ENCODE measurements at places on chromosomes 5 and 9.
A peak's percentile ranks its signal among the peaks of the same experiment; 100 is the strongest.

DNA sequence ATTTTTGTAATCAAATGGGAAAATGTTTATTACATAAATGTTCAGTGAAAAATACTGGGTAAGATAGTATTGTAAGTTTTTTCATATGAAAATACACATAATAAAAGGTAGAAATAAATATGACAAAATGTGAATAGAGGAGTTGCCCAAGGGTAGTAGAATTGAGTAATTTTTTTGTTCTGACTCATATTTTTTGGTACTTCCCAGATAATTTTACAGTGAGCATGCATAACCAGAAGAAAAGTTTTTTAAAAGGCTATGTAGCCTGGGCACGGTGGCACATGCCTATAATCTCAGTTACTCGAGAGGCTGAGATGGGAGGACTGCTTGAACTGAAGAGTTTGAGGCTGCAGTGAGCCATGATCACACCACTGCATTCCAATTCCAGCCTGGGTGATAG is 116.9 kb downstream of the PIP5K1B start:
- no peak for DNase-seq

DNA sequence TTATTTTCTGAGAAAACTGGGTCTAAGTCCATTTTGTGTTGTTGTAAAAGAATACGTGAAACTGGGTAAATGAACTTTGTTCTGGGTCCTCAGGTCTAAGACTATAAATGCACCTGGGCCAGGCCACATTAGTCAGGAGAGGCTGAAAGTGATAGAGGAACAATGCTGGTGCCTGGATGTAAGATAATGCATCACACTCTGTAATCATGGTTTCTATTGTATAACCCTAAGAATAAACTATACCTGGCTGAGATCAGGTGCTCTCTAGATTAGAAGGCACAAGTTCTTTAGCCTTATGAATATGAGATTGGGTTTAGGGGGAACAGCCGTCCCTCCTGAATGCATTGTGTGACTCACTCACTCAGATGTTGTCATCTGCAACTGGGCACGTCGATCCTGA is 675.5 kb downstream of the HTR1A start:
- DNase-seq, result no peak

GRCh38 chr9:113139953-113140352 is 10.9 kb upstream of the SLC31A2 start:
- DNase-seq, result no peak

- DNase-seq, result no peak
These were observed 170.3 kb upstream of the PRR16 start for GRCh38 chr5:120293796-120294195.

- no peak for DNase-seq
These were observed 328.0 kb downstream of the PDE4D start for GRCh38 chr5:59565551-59565950.

GRCh38 chr5:132825834-132826391 is 4.5 kb downstream of the SHROOM1 start:
- DNase-seq, result no peak

- no peak for DNase-seq
These were observed 52.4 kb upstream of the JAK2 start for GRCh38 chr9:4932681-4933080.

DNA sequence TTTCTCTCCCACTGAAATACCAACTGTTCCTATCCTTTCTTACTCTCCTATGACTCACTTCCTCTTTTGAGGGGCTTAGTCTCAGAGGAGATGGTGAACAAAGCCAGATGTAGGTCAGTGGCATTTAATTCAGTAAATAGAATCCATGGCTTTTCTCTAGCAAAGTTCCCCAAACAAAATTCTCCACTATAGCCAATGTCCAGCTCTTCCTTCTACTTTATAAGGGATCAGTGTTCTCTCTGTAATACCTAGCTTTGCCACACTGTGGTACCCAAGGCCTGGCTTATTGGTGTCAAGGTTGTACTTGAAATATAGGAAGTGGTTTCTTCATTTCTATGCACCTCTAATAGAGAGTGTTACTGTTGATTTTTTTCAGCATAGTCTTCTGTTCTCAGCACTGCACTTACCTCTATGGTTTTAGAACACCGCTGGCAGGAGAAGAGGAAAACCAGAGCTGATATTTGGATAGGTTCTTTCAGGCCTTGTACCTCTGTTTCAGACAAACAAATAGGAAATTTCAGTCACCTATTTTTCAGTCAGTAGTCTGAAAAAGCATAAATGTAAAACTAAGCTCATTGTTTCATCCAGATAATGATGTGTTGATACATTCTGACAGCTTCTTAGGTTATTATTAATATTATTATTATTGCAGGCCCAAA is 40.6 kb upstream of the ITGA2 start:
- peak; percentile 73 for DNase-seq

- DNase-seq, result no peak
These were observed 87.0 kb upstream of the CCNH start for GRCh38 chr5:87499478-87500410.

DNA sequence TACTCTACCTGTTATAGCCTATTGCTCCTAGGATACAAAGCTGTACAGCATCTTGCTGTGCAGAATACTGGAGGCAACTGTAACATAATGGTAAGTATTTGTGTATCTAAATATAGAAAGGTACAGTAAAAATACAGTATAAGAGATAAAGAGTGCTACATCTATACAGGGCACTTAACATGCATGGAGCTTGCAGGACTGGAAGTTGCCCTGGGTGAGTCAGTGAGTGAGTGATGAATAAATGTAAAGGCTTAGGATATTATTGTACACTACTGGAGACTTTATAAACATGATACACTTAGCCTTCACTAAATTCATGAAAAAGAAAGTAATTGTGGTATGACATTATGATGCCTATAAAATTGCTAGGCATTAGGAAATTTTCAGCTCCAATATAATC is 65.5 kb upstream of the OSMR start:
- DNase-seq, result no peak

- DNase-seq, result peak; percentile 92
These were observed 65.3 kb downstream of the RXRA start for GRCh38 chr9:134391319-134392231.

DNA sequence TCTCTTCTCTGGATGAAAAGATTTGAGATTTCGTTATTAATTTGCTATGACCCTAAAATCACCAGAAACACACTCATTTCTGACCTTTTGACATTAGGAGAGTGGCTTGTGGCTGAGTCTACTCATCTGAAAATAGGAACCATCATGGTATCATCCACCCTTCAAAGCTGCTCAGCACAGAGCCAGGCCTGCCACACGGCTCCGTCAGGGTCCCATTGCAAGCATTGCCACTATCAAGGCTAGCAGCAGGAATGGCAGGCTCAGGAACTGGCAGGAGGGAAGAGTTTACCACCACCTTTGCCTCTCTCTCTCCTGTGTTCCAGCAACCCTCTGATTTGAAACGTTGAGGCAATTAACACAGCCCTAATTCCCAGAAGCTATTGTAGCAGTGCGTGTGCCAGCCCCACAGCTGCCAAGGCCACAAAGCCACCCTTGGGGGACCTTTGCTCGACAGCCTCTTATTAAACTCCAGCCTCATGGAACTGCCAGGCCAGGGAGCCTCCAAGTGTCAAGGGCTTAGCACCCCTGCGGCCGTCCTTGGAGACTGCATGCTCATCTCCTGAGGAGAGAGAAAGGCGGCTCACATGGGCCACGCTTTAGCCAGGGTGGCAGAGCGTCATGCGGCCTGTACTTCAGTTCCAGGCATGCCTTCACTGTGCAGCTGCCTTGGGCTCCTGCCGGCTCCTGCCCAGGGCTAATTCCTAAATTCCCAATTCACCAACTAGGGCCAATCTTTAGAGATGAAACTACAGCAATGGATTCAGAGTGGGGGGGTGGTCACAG is 145.9 kb downstream of the ROR2 start:
- no peak for DNase-seq

- DNase-seq, result no peak
These were observed 58.6 kb downstream of the BARX1 start for GRCh38 chr9:93896496-93897033.

DNA sequence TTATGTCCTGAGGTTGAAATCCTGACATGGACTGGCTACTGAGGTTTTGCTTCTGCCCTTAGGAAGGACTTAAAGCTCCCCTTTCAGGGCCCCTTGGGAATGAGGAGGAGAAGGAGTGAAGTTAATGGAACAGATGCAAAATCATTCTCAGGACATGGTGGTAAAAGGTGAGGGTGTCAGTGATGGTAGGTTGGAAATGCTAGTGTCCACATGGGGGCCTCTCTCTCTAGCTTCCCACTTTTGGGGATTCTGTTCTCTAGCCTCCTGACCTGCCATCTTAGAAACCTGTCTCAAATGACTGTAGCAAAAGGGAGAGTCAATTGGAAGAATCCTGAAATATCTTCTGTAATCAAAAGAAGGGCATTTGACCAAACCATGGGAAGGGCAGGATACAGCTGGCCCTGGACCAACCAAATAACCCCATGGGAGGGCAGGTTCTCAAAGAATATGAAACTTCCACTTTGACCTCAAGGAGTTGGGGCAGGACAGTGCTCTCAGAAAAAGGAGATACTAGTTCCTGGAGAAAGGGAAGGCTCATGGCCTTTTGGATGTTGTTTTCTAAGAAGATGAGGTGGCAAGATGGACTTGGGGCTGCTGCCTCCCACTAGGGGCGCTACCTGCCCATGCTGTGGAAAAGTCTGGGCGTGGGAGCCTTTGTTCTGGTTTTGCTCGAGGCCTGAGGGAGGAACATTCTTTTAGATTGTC is 21.2 kb upstream of the MLANA start:
- DNase-seq, result no peak

DNA sequence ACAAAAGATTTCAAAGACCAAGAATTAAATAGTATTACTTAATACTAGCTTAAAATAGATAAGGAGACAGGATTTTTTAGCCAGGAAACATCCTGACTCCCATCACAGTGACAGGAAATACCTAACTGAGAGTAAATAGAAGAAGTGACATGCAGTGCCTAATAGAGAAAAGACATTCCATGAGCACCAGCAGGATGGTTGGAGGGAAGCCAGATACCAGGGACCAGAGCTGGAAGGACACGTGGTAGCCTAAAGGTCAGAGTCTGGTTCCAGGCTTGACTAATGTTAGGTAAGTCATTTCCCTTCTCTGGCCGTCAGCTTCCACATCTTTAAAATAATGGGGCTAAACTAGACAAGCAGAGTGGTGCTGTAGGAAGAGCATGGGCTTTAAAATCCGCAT is 41.6 kb downstream of the CDK5RAP2 start:
- no peak for DNase-seq
